ENCODE measurements at places on chromosomes 4 and X.

- no peak for DNase-seq
Observed at GRCh38 chr4:31015123-31015522, 295.0 kb downstream of the PCDH7 start.

DNA sequence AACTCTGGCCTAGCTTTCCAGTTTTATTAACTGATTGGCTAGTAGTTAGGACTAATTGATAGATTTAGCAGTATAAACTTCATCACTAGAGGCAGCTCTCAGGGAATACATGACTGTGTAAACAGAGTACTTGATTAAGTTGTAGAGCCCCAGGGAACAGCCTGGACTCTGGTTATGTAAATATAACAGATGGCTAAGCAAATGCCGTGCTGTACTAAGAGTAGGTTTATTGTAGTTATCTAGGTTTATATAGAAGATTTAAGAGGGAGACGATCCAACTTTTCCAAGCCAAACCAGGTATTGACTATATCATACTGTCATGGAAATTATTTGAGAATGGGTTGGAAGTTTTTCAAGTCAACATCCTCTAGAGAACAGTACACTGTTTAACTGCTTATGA, 463.4 kb upstream of the GRID2 start:
- DNase-seq: no peak

DNA sequence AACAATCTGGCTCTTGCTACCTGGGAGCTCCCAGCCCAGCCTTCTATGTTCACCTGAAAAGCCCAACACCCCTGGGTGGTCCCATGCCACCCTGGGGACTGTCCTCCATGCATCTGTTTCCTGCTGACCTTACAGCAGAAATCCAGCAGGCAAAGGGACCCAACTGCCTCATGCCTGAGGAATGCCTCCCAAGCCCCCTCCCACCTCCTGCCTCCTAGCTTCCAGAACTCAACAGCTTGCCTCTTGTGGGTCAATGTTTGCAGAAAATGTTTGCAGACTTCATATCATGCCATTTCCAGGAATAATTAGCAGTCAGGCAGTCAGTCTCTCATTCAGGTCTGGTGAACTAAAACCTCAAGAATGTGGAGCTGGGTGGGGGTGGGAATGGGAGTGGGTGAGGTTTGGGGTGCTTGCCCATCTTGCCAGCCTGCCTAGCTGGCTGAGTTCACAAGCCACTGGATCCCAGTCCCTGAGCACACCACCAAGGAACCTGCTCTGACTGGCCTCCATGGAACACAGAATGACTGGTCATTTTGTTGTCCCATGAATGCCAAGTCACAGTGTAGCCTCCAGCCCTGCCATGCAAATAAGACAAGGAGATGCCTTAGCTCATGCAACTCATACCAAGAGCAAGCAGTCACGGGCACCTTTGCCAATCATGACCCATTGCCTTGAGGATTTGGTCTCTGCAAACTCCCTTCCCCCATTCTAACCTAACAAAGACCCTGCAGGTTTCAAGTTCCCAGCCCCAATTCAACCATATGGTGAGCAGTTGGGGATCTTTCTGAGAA, 12.1 kb upstream of the PLAC1 start:
- no peak for DNase-seq

DNA sequence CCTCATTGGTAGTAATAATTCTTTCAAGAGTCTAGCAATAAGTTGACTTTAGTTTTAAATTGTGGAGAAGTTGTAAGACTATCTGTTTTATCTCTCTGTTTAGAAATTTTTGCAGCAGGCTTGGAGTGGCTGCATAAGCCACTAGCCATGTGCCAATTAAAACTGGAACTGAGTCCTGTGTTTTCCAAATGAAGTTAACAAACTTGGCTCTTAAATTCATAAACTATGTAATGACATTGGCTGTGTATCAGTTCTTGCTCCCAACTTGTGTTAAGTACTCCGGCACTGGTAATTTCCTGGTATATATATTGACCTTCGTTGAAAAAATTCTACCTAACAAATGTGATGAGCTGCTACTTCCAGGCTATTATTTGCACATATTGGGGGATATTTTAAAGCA, 420.4 kb downstream of the GBA3 start:
- DNase-seq: no peak

DNA sequence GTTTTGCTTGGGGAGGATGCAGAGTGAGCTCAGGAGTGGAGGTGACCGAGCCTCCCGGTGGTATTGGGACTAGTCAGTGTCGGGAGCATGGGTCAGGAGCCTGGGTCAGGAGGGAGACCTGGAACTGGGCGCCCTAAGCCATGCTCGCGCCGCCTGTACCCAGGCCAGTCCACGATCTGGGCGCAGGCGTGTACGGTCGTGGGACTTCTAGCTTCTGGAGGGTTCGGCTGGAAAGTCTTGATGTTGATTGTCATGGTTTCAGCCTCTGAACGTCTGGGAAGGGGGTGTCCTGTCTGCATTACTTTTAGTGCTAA, 244 bp downstream of the EIF2S3 start:
- no peak for DNase-seq

DNA sequence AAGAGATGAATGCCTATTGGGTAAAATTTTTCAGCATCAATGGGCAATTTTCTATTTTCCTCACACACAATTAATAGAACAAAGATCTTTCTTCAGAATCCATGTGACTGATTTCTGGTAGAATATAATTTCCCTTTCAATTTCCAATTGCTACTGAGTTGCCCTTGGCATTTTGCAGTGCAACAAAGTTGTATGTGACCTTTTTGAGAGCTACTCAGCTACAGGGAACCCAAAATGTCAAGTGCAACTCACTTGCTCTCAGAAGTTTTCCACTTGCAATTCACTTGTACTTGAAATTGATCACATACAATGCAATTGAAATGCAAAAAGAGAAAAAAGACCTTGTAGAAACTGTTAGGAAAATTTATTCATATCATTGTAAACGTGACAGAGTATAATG, 245.5 kb downstream of the BANK1 start:
- DNase-seq: no peak

GRCh38 chrX:66622209-66622608, 16.7 kb downstream of the EDA2R start:
- no peak for DNase-seq

GRCh38 chrX:7503251-7503650, 339.7 kb upstream of the VCX start:
- no peak for DNase-seq

DNA sequence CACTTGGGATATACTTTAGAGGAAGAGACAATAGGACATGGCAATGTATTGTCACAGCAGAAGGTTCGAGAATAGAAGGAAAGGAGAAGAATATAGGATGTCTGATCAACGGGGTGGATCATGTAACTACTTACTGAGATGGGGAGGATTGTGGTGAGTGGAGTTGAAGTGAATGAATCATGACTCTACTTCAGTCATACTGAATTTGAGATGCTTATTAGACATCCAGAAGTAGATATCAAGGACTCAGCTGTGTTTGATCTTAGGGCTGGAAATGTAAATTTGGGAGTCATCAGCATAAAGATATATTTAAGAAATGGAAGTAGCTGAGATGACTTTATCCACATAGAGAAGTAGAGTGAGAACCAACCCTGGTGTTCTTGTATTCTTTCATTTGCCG, 29.1 kb upstream of the DHX15 start:
- no peak for DNase-seq

DNA sequence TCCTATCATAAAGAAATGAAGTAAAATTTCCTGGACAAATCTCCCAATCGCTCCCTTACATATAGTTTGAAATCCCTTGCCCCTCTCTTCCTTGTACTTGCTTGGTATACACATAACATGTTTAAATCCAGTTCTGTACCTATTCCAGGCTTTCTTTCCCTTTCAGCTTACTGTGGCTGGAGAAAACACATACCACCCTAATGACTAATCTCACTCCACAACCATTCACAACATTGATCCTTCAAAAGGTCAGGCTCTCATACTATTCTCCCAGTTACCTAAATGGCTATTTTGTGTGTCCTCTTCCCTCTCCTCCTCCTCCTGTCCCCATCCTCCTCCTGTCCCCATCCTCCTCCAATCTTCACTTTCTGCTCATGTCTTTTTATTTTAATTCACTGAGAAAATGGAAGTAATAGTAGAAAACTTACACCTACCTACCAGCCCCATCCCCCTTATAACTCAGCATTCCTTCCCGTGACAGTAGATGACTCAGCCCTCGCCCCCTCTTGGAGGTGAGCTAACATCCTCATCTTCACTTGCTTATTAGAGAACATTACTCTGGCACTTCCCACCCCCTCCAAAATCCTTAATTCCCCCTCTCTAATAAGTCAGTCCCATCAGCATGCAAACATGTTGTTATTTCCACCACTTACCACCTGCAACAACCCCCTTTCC, 77.5 kb downstream of the IL15 start:
- no peak for DNase-seq

- no peak for DNase-seq
Observed at GRCh38 chrX:40445691-40446090, 135.1 kb upstream of the ATP6AP2 start.

GRCh38 chr4:139458999-139459398, 5.1 kb downstream of the RAB33B start:
- no peak for DNase-seq

DNA sequence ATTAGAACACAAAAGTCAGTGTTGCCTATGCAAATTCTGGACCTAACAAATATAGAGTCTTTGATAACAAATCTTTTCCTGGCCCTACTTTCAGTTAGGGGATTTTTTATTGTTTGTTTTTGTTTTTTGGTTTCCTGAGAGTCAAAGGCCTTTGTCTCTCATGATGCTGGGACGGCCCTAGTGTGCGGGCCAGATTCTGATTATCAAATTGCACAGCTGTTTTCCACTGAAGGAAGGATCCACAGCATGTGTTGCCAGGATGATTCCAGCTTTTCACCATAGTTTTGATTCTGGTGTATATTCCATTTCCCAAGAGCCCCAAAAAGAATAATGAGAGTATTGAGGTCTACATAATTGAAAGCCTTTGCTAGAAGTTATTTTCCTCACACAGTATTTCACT, 248.2 kb downstream of the CAMK2D start:
- DNase-seq: no peak

GRCh38 chr4:6319530-6320150, 50.0 kb downstream of the WFS1 start:
- DNase-seq: no peak
